ENCODE measurements at places on chromosomes 4 and X.

GRCh38 chr4:44704673-44705072, 21.7 kb downstream of the GNPDA2 start:
- no peak for DNase-seq

GRCh38 chrX:119648421-119648775, 42.2 kb upstream of the NKRF start:
- no peak for DNase-seq

- DNase-seq = no peak
Observed at GRCh38 chr4:148093065-148093464, 349.1 kb downstream of the NR3C2 start.

- DNase-seq = no peak
Observed at GRCh38 chr4:10593130-10593529, 91.4 kb downstream of the CLNK start.

DNA sequence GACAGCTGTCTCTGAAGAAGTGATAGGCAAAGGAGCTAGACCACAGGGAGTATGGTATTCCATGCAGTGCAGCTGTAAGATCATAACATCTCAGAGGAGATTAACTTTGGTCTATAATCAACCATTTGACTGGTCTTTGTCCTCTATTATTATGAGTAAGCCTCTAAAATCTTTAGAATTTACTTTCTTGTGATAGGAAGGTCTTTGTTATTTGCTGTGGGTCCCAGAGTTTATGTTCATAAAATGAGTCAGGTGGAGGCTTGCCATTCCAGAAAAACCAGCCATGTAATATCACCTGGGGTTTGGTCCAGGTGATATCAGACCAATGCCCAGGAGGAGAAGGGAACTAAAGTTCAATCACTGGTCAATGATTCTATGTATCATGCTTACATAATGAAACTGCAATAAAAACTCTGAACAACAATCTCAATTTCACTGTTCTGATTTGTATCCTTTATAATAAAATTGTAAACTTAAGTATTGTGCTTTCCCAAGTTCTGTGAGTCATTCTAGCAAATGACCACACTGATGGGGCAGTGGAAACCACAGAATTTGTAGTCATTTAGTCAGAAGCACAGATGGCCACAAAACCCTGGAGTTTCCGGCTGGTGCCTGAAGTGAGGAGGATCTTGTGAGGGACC, 239.6 kb upstream of the TRAM1L1 start:
- DNase-seq = no peak

- no peak for DNase-seq
Observed at GRCh38 chr4:41156574-41156973, 57.8 kb downstream of the APBB2 start.

DNA sequence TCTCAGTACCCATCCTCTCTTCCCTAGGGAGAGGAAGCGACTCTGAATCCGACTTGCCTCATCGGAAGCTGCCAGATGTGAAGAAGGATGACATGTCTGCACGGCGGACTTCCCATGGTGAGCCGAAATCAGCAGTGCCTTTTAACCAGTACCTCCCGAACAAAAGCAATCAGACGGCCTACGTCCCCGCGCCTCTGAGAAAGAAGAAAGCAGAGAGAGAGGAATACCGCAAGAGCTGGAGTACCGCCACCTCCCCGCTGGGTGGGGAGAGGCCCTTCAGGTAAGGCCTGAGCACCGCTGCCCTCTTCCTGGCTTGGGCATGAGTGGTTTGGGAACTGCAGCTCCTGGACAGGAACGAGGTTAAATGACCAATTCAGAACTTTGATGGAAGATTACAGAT, 81.2 kb downstream of the LIMCH1 start:
- no peak for DNase-seq
